ENCODE measurements at places on chromosomes 2 and 18. TPM values are rescaled to one million over a fixed set of nuclear protein-coding genes. Genes with fewer than 3 reads are reported as not detected.

The MC4R gene
- 3.3 TPM for total RNA-seq

The POTEI gene
- under 0.01 TPM for total RNA-seq

The ARHGAP15 gene
- total RNA-seq = 19.2 TPM

The CYP26B1 gene
- total RNA-seq = 0.82 TPM

The TCF4 gene
- total RNA-seq = 616 TPM

The SLC38A11 gene
- 2.4 TPM for total RNA-seq

The MROH2A gene
- not detected for total RNA-seq

DNA sequence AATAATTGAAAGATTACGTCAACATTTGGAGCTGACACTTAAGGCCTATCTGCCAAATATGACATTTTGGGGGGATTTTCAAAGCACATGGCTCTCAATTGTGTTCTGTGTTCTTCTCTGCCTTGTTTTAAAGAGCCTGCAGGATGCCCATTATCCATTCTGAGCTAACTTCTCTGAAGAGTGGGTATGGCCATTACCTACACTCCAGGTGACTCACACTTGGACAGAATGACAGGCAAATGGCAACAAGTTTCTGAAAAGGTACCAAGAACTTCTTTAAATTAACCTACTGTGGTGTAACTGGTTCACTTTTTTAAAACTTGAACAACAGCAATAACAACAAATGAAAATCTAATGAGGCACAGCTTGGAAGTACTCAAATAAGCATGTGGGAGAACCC lies 834.9 kb upstream of the SLC39A10 start:
- no peak for DNase-seq

GRCh38 chr18:10444314-10445006 lies 10.0 kb upstream of the APCDD1 start:
- no peak for DNase-seq

DNA sequence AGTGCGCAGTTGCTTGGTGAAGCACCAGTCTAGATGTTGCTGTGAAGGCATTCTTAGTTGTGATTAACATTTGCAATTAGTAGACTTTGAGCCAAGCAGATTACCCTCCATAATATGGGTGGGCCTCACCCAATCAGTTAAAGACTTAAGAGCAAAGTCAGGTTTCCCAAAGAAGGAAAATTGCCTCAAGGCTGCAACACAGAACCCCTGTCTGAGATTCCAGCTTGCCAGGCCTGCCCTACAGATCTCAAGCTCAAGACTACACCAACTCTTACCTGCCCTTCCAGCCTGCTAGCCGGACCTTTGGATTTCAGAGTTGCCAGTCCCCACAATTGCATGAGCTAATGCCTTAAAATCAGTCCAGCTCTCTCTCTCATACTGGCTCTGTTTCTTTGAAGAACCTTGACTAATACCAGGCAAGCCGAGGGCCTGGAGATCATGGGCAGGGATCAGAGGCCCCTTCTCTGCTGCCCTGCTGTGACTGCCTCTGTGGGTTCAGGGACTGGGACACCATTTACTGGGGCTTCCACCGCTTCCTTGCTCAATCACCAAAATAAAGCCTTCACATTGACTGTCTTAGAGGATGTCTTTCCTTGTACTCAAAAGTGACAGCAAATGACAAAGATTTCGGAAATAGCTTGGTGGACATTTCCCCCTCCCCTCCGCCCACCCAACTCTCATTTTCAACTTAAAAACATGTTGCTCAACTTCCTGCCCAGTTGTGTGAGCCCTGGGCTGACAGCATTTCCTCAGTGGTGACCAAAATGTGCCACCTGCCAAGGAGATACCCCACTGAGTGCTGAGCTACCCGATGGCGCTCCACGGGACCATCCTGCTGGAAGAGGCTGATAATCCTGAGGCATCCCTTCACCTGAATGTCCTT lies 86.7 kb downstream of the GALNT14 start:
- no peak for DNase-seq

DNA sequence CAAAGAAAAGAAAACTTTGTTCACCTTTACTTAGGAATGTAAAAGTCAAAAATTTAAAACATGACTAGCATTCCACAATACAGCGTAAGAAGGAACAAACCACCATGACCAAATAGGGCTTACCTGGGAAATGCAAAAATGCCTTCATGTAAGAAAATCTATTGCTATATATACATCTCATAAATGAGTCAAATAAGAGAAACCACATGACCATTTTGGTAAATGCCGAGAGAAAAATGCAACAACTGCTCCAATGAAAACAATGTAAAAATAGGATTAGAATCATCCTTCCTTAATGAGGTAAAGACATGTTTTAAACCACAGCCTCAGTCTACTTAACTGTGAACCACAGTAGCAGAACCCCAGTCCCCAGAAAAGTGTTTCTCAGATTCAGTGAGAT lies 49.4 kb downstream of the TGOLN2 start:
- no peak for DNase-seq

DNA sequence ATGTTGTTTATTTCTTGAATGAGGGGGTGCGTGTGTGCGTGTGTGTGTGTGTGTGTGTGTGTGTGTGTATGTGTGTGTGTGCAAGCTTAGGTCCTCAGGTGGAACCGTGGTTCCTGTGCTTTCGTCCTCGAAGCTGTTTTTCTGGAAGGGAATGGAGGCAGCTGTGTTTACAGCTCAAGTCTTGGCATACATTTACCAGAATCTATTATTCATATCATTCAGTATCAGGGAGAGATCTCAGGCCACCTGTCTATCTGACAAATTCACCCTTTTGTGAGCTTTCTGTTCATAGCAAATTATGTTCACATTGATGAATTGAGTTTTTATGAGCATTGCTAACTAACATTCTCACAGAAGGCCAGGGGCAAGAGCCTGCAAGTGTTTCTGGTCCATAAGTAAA lies 550.4 kb downstream of the ARHGAP15 start:
- no peak for DNase-seq

- no peak for DNase-seq
Measured at GRCh38 chr2:76556018-76556417, 845.3 kb upstream of the GCFC2 start.

DNA sequence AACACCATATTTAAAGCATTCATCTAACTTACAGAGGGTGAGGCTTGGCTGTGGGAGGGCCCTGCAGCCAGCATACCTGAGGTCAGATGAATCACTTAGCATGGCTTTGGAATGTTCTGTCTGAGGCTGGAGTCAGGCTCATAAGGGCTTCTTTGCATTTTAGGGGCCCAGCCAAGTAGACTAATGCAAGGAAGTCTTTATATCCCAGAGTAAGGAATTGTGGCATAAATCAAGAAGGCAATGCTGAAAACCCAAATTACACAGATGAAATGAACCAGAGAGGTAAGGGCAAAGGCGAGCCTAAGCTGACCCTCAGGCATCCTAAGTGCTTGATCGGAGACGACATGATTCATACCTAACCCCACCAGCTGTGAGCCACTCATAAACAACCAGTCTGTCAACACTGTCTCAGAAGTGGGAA lies 383.6 kb downstream of the DCC start:
- no peak for DNase-seq

DNA sequence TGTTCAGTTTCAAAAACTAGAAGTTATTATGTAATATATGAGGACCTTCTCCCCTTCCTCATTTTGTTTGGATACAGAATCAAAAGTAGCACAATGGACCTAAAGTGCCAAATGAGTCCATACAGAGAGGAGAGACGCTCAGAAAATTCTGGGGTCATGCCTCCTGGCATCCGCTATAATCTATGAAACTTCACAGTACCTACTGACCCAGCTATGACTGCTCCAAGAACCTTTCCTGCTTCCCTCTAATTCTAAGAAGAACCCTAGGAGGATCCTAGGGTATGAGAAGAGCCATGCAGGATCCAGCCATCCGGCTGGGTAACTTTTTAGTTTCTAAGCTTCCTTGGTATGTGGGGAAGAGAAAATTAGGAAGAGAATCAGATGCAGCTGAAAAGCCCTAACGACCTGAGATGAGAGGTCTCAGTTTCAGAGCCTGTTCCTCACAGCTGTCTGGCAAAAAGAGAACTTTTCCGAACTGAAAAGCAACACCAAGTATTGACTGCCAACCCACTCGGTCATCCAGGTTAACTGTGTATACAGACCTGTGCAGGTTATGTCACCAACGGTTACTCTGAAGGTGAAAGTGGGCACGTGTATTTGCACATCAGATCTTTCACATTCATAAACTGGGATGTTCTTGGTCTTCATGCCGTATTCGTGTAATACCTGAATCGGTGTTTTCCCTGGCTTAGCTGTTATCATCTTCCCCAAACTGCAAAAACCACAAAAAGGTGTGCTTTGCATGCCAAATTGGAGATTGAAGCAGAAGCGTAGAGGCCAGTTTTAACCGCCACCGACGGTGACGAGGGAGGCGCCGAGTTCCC lies 1.1 kb downstream of the PRKRA start:
- no peak for DNase-seq

DNA sequence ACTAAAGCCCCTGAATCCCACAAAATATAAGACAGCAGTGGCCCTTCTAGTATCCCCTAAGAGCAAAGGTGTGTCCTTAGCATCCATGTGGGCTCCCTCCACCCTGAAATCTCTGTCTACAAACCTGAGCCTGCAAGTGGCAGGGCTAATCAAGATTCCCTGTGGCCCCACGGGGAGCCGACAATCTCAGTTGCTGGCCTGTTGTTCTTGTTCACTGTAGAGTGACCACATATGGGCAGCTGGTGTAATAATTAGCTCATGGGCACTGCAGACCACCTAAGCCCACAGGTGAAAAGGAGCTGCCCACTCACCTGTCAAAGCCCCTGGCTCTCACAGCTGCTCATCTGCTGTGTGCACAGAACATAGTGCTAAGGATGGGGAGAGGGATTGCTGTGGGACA lies 102.3 kb downstream of the MRO start:
- DNase-seq = no peak

DNA sequence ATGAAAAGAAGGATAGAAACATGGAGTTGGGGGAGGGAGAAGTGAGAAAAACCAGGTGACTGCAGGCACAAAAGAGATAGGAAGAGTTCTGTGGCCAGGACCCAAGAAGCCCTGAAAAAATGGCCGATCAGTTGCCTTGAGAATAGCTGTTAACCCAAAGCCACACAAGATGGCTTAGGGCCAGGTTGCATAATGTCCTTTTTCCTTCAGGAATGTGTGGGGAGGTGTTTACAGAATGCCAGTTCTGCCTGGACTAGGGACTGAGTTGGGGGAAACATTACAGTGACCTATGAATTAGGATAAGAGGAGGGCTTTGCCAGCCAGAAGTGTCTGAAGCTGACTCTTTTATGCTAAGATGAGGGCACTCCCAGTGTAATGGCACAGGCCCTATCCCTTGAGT lies 17.1 kb downstream of the FAM110C start:
- DNase-seq = no peak

DNA sequence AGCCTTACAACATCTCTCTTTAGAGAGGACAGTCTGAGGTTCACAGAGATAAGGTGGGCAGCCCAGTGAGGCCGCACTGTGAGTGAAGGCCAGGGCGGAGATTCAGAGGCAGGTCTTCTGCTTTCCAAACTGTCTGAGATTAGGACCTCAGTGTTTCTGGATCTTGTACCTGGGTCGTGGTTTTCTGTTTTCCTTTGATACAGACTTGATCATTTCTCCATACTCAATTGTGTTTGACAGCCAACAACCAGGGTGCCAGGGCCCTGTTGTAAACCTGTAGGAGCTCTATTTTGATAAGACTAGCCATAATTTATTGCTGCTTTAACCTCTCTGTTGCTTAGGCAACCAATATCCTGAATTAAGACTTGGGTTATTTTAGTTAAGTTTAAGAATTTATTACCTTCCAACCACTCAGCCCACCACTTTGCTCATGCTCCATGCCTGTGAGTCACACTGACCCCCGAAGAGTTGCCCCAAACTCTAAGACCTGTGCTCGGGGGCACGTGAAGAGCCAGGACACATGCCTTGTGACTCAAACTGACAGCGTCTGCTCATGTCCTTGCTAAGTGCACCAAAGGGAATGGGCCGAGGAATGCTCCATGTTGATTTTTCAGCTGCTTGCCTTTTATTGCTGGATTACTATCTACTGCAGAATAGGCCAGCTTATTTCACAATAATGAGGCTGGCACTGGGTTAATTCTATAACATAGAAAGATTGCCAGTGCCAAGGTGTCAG lies 248.6 kb downstream of the BCL2 start:
- DNase-seq = no peak

GRCh38 chr2:48448274-48449061 lies 81.5 kb upstream of the STON1 start:
- no peak for DNase-seq

GRCh38 chr2:209146682-209147320 lies 277.0 kb upstream of the MAP2 start:
- no peak for DNase-seq

GRCh38 chr2:226136739-226137138 lies 662.9 kb downstream of the IRS1 start:
- no peak for DNase-seq

- no peak for DNase-seq
Measured at GRCh38 chr2:162734866-162735265, 103.7 kb downstream of the KCNH7 start.

GRCh38 chr18:22816266-22817176 lies 116.6 kb upstream of the RBBP8 start:
- no peak for DNase-seq

- DNase-seq = no peak
Measured at GRCh38 chr18:12059334-12060181, 34.1 kb upstream of the ANKRD62 start.

- DNase-seq = no peak
Measured at GRCh38 chr18:13308369-13308768, 89.8 kb downstream of the LDLRAD4 start.

- DNase-seq = no peak
Measured at GRCh38 chr2:30768036-30768686, 39.1 kb downstream of the CAPN13 start.

DNA sequence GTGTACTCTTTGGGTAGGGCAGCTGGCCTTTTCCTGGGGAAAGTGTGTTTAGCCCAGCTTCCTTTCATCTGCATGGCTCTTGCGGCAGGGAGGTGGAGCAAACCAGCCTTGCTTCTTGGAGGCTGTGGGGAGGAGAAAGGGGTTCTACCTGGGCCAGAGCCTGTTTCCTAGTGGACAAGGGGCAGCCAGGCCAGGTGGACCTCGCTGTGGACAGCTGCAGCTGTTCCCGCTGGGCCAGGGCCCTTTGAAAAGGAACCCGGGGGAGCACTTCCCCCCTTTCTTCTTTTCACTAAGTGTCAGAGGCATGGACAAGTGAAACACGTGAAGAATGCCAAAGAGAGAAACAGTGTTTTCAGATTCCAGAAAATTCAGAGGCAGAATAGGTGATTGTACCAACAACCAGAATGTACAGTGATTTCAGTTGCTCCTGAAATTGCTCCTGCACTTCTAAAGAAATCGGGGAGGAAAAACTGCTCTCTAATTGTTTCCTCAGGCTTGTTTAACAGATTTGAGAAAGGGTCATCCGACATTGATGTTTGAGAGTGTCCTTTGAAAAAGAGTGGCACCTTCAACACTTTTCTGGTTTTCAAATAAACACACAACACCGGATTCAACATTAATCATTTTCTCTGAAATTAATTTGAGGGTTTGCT lies 3.9 kb downstream of the GLI2 start:
- no peak for DNase-seq

GRCh38 chr18:80033181-80034067 lies 810 bp upstream of the RBFA start:
- DNase-seq = no peak

DNA sequence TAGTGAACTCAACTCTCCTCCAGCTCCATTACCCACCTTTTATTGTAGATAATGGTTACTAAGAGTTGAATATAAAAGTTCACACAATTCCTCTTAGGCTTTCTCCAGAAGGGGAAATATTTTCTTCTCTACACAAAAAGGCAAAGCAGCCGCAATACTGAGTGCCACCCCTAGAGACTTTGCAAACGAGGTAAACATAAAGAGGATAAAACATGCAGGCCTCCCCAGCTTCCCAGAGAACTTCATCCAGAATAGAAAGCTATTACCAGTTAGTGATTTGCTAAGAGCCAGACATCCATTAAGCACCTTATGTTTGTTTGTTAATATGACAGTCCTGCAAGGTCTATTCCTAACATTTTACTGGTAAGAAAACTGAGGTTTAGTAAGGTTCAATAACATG lies 17.4 kb downstream of the ZNF521 start:
- no peak for DNase-seq

All from frontal cortex (tissue), 4 donors.